ENCODE measurements at places on chromosomes 4 and X.
A peak's percentile ranks its signal among the peaks of the same experiment; 100 is the strongest.

DNA sequence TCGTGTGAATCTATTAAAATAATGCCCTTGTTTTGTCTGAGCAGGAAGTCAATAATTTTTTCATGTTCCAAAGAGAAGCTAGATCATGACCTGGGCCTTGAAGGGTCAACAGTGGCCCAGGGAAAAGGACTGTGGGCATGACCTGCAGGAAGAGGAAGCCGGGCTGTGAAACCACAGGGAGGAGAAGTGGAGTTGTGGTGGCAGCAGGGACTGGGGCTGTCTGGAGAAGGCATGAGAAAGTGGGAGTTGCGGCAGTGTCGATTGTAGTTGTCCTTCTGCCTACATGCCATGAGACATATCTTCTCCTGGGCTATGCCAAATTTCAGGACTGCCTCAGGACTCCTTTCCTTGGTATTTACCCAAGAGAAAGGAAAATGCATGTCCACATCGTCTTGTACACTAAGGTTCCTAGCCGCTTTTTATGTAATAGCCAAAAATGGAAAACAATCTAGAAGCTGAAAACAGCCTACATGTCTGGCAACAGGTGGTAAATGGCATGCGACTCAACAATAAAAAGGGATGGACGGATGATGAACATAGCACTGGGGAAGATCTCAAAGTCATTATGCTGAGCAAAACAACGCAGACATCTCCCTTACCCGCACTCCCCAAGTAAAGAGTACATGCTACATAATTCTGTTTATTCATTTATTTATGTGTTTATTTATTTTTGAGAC lies 13.6 kb upstream of the PTTG2 start:
- no peak for DNase-seq

GRCh38 chrX:139949703-139950102 lies 15.6 kb downstream of the CXorf66 start:
- DNase-seq = no peak

GRCh38 chrX:42127563-42127962 lies 204.2 kb upstream of the CASK start:
- DNase-seq = no peak

DNA sequence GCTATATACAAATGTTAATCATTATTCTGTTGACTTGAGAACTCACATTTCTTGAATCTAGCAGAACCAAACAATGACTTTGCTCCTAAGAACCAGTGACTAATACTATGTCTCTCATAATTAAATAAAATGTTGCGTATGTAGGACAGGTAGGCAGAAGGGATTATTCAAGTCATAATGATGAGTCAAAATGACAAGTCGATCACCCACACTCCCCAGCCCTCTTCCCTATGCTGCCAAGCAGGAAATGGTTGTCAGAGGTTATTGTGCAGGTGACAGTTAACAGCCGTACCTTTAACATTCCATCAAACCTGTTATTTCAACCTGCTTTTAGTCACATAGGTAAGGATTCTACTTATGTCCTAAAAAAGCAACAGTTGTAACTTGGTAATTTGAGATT lies 22.0 kb upstream of the STK26 start:
- no peak for DNase-seq

GRCh38 chrX:9816084-9816700 lies 30.0 kb downstream of the SHROOM2 start:
- DNase-seq = no peak

DNA sequence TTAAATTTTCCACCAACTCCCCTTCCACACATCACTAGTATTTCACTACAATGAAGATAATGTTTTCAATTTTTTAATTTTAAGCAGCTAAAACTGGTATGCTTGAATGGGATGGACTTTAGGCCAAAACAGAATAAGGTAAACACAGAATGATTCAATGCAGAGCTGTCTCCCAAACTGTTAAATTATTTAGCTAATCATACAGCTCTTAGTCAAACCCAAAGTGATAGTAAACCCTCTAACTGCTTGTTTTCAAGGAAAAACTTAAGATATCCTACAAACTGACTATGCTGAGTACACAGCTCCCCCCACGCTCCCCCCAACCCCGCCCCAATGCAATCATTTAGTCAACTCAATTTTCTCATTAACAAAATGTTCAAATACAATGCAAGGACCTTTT lies 30.2 kb downstream of the CNOT6L start:
- DNase-seq = no peak

GRCh38 chr4:38151873-38152272 lies 191.7 kb downstream of the PTTG2 start:
- DNase-seq = no peak

DNA sequence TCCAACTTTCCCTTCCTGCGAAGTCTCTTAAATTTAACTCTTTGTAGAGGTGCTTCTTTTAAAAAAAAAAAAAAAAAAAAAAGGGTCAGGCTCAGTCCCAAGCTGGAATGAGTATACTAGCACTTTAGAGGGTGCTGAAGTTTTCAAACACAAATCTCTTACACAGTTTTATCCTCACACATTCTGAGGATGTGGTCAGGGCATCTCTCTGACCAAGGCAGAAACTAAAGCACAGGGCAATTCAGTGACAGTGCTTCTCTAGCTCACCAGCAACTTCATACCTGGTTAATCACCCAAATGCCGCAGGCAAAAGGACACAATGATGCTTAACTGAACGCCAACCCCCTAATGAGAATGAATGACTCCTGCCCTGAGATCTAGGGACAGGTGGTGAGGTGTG lies 9.8 kb upstream of the PGM2 start:
- DNase-seq = no peak

DNA sequence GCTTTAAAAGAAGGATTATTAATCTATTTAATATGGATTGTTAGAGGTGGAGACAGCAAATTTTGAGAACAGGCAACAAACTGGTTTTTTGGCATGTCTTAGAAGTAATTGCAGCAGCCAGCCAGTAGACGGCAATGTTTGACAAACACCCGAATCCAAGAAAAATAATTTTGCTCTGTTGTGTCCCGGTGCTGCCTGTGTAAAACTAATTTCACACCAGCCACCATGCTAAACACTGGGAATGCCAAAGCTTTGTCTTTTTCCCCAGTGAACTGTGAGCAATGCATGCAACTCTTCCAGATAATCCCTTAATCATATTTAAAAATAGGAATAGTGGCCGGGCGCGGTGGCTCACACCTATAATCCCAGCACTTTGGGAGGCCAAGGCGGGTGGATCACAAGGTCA lies 25.9 kb downstream of the SMIM31 start:
- peak; percentile 30 for DNase-seq

GRCh38 chr4:47646372-47646771 lies 161.3 kb downstream of the ATP10D start:
- no peak for DNase-seq

DNA sequence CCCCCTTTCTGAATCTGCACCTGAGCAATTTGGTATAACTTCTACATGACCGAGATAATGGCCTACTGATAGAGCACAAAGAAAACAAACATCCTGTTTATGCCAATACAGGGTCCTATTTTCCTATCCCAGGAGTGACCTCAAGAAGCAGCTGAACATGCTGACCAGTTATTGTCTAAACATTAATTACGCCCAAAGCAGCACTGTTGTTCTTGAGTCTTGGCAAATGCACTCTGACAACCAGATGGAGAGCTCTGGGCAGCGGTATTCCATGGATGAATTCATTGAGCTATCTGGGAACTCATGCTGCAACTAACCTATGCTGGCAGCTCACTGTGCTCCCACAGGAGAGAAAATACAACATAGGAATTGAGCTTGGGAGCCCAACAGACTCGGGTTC lies 52.6 kb downstream of the PCYT1B start:
- DNase-seq = no peak

GRCh38 chr4:138078751-138079520 lies 163.2 kb downstream of the SLC7A11 start:
- no peak for DNase-seq

DNA sequence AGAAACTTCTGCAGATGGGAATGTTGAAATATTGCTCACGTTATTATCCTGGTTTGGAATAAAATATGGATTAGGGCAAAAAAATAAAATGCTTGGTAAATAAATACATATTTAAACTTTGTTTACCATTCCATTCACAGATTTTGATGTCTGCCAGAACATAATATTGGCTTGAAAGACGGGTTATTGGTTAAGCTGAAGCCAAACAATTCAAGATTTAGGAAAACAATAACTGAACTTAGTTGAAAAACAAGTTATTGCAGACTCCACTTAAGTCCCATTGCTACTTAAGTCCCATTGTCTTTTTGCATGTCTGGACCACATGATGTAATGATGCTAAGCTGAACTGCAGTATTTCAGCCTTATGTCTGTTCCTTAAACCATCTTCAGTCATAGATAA lies 722.5 kb downstream of the FAT4 start:
- no peak for DNase-seq

DNA sequence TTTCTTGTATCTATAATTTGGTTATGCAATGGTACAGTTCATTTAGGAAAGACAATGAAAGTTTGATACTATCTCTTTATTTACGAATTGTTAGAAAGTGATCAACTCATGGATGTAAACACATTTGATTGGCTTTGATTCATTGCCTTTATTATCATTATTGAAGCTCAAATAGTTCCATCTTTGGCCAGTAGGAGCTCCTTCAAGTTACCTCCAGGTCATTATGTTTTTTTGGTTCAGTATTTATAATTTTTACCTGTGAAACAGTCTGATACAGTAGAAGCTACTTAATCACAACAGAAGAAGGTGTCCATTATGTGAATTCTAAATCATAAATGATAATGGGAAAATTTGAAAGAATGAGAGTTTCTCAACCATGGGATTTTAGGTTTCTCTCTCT lies 12.4 kb downstream of the NPY5R start:
- DNase-seq = no peak

GRCh38 chrX:81377329-81377728 lies 175.4 kb downstream of the SH3BGRL start:
- no peak for DNase-seq

GRCh38 chrX:100911731-100912130 lies 17.0 kb downstream of the XKRX start:
- no peak for DNase-seq

- DNase-seq = no peak
Measured at GRCh38 chr4:144955104-144955503, 142.9 kb downstream of the ANAPC10 start.

GRCh38 chr4:133839326-133839725 lies 362.3 kb downstream of the PABPC4L start:
- no peak for DNase-seq

GRCh38 chrX:129813662-129814368 lies 29.9 kb downstream of the ZDHHC9 start:
- DNase-seq = no peak

GRCh38 chr4:175970072-175970471 lies 95.6 kb upstream of the WDR17 start:
- no peak for DNase-seq

GRCh38 chr4:24234288-24234848 lies 344.5 kb upstream of the PPARGC1A start:
- no peak for DNase-seq

GRCh38 chrX:69018416-69019072 lies 146.7 kb downstream of the PJA1 start:
- no peak for DNase-seq

DNA sequence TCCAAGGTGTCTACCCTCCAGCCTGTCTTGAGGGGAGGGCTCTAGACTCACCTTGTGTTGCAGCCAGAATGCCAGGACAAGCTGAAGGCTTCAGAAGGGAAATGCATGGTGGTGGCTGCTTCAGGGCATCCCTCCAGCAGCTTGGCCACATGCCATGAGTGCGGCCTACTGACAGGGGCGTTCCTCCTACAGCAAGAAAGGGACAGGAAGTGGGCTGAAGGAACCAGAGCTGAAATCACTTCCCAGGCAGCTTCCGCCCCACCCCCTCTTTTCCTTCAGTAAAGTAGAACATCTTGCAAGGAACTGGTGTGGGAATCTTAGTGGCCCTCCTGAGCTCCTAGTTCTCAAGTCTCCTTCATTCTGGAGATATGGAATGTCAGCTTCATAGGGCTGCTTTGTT lies 167.5 kb upstream of the DGKK start:
- no peak for DNase-seq

DNA sequence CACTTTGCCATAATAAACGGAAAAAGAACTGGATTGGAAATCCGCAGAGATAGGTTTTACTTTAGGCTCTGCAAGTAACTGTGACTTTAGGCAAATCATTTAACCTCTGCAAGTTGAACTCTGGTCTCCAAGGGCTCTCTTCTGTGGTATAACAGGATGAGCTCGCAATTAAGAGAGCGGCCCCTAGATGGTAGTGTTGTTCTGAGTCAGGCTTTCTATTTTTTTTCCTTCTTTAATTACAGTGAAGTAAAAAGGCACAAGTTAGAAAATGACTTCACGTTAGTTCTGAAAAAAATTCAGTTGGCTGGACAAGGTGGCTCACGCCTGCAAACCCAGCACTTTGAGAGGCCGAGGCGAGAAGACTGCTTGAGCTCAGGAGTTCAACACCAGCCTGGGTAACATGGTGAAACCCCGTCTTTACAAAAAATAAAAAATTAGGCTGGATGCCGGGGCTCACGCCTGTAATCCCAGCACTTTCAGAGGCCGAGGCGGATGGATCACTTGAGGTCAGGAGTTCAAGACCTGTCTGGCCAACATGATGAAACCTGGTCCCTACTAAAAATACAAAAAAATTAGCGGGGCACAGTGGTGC lies 18.0 kb downstream of the RPS3A start:
- DNase-seq = no peak

- no peak for DNase-seq
Measured at GRCh38 chrX:31366041-31366440, 294.2 kb upstream of the FTHL17 start.

- DNase-seq = no peak
Measured at GRCh38 chr4:25826074-25826752, 36.6 kb downstream of the SEL1L3 start.

DNA sequence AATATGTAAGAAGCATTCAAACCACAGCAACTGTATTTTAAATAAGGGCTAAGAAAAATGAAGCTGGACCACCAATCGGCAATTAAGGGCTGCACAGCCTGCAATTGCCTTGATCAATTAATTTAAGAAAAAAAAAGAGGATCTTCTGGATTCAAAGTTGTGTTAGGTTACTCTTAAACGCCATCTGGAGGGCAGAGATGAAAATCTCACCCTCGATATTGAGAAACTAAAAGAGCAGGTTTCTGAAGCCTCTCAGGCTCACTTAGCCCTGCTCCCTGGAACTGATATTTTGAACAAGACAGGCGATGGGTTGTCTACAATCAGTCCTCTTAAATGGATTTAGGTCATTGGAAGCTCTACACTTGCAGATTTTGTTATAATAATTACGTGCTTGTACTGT lies 579.4 kb downstream of the GRXCR1 start:
- DNase-seq = no peak

DNA sequence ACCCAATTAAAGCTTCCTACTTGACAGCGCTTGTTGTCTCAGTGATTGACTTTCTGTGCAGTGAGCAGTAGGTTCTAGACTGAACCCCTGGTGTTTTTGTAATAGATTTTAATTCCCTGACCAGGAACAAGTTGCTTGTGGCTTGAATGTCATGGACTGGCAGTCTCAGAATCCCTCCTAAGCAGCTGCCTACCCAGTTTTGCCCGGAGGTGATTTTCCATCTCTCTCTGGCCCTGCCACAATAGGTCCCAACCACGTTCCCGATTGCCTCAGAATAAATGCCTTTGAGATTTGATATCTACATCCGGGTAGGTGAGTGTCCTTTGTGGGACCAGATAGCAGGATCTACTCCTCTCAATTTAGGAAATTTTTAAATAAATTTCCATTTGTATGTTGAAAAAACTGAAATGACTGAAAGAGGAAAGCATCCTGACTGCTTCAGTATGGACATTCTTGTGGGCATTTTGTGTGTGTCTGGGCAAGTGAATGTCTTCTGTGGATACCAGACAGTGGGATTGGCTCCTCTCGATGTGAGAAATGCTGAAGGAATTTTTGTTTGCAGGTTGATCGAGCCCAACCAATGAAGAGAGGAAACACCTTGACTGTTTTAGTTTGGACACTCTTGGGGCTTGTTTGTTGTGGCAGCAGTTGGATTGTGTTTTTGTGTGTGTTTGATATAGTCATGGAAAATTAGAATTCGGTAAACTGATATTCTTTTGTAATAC lies 1607.4 kb downstream of the C4orf33 start:
- DNase-seq = no peak
